ENCODE measurements at places on chromosomes 2 and 18. TPM values are rescaled to one million over a fixed set of nuclear protein-coding genes. Genes with fewer than 3 reads are reported as not detected.

Gene INSIG2
- 17.9 TPM for polyA plus RNA-seq

Gene CGREF1
- not detected for polyA plus RNA-seq

Gene OR6B3
- not detected for polyA plus RNA-seq

Gene PDE1A
- not detected for polyA plus RNA-seq

Gene BMP10
- not detected for polyA plus RNA-seq

Gene BCL11A
- 9.9 TPM for polyA plus RNA-seq

DNA sequence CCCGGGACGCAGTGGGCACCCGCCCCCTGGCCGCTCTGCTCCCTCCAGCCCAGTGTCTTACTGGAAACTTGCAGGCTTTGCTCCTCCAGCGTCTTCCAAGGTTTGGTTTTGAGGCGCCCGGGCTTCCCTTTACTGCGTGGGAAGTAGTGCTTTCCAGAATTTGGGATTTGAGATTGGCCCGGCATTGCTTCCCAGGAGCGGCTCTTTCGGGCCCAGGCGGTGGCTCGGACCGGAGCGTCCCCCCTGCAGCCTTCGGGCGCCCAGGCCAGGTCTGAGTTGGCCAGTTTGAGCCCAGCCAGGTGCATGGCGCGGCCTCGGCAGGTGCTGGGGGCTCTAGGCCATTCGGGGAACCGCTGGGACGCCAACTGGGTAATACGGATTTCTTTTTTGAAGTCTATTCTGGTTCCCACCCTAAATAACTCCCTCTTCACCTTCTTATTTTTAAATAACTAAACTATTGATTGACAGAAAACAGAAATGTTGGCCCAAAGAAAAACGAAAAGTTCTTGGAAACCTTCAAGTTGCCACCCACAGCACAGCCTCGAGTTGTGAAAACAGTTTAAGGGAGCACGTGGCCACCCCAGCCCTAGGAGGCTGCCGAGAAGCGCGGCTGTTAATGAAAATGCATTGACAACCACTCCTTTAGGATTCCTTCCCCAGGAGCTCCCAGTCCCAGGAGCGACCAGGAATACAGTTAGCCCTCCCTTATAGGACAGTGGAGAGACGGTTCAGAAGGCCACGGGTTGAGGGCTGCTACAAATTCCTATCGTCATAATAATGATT is 766 bp downstream of the SNTG2 start:
- H3K36me3 ChIP-seq, result no peaks in the 10 kb centered on the region
- DNase-seq, result no peak
- H3K27ac ChIP-seq, result no peak overlapping the region

DNA sequence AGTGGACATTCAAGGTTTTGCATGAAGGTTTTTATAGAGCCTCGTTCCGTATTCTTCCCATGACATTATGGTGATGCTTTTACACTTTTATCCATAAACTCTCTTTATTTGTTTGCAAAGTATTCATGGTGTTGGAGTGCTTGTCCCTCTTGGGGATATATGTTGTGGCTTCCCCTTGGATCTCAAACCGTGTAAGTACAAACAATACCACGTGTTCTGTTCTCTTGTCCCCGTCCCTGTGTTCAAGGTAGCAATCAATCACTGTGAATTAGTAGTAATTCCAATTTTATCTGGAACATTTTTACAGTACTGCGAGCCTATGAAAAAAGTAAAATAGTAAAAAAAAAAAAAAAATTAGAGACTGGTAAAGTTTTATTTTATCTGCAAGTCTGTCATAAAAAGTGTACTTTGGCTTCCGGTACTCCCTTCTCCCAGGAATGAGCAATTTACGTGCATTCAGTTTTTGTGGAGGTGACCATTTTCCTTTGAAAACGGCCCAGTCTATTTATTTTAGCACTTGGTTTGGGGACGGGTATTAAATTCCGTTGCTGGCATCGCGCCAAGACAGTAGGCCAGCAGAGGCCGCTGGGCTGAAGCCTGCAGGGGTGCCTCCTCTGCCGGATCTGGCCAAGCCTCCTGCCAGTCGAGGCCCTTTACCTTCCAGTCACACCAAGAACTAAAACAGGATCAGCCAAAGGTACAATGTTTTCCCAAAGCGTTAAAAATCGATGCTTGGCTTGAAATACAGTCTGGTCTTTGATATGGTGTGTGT is 175.7 kb downstream of the SOCS6 start:
- no peaks in the 10 kb centered on the region for H3K36me3 ChIP-seq
- H3K4me1 ChIP-seq, result no peaks in the 10 kb centered on the region
- DNase-seq, result no peak
- no peak overlapping the region for H3K27ac ChIP-seq
- no peaks in the 10 kb centered on the region for H3K27me3 ChIP-seq

GRCh38 chr2:195677884-195678283 is 20.9 kb downstream of the SLC39A10 start:
- no peak overlapping the region for H3K27ac ChIP-seq
- no peaks in the 10 kb centered on the region for H3K36me3 ChIP-seq
- H3K4me3 ChIP-seq, result no peak overlapping the region
- no peak for DNase-seq
- H3K27me3 ChIP-seq, result no peaks in the 10 kb centered on the region

GRCh38 chr18:39721712-39722111 is 2156.1 kb upstream of the CELF4 start:
- no peaks in the 10 kb centered on the region for H3K4me1 ChIP-seq
- no peak overlapping the region for H3K4me3 ChIP-seq
- no peaks in the 10 kb centered on the region for H3K36me3 ChIP-seq
- no peak overlapping the region for H3K27ac ChIP-seq
- no peak for DNase-seq

DNA sequence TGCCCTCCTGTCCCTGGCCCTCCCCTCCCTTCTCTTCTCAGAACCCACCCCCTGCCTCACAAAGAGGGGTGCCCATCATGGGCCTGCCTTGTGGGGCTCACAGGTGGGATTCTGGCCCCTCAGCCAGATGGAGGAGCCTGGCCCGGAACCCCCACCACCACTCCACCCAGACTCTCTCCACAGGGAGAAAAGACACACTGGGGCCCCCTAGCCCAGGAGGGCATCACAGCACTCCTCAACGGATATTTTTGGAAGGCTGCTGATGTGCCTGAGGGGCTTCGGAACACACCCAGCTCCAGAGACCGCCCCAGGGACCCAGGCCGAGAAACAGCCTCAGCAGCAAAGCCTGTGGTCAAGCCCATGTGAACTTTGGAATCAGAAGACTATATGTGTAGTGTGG is 9.9 kb downstream of the KCNIP3 start:
- H3K36me3 ChIP-seq, result no peaks in the 10 kb centered on the region
- no peak overlapping the region for H3K4me3 ChIP-seq
- no peaks in the 10 kb centered on the region for H3K27me3 ChIP-seq

DNA sequence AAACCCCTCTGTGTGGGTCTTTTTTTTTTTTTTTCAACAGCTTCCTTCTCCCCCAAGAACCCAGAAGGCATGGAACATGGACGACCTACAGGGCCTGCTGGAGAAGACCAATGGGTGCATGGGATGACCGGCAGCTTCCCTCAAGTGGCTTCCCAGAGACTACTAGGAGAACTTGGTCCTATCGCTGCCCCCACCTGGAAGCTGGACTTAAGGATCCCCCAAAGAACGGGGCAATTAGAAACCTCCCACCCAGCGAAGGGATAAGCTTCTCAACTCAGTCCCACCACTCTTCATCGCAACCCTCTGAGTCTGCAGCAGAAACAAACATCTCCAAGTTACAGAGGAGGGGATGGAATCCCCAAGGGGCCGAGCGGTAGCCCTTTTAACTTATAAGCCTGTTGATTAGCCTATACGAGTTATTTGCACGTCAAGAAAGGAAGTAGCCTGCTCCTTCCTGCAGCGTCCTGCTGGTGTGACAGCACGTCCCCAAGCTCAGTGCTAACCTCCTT is 1.4 kb downstream of the ACTR1B start:
- no peak for DNase-seq
- H3K36me3 ChIP-seq, result 0 out of 2 replicates have a peak, but pooled peaks cover 3% of the 10 kb centered on the region
- peak overlapping the region; percentile 96 for H3K27ac ChIP-seq
- H3K4me1 ChIP-seq, result no peaks in the 10 kb centered on the region

DNA sequence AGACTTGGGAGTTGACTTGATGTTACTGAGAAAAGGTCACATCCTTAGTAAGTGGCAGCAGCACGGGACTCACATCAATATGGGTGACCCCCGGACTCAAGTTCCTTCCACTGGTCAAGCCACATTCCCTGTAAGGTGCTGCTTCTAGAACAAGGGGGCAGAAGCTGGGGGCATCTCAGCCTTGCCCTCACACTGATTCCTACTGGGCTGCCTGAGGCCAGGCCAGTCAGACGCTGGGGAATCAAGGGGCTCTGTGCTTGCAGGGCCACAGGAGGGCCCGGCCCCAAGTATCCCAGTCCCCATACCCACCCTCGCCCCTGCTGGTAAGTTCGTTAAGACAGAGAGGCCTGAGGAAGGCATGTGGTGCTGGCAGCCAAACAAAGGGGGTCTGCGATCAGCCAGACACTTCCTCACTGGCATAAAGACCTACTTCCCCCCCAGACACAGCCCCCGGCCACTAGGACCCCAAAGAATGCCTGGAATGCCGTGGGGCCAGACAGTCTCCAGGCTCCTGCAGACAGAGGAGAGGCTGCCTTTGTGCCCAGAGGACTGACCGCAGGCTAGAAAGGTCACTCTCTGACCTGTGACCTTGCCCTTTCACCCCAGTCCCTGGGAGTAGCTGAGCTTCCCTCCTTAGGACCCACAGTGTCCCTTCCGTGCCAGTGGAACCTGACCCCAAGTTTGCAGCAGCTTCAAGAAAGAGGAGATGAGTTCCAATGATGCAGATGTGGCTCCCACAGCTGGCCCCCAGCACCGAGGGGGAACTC is 83.6 kb downstream of the HS1BP3 start:
- DNase-seq, result no peak
- H3K36me3 ChIP-seq, result no peaks in the 10 kb centered on the region
- peaks cover 8% of the 10 kb centered on the region for H3K4me1 ChIP-seq
- no peak overlapping the region for H3K27ac ChIP-seq
- H3K27me3 ChIP-seq, result peaks cover 1% of the 10 kb centered on the region

DNA sequence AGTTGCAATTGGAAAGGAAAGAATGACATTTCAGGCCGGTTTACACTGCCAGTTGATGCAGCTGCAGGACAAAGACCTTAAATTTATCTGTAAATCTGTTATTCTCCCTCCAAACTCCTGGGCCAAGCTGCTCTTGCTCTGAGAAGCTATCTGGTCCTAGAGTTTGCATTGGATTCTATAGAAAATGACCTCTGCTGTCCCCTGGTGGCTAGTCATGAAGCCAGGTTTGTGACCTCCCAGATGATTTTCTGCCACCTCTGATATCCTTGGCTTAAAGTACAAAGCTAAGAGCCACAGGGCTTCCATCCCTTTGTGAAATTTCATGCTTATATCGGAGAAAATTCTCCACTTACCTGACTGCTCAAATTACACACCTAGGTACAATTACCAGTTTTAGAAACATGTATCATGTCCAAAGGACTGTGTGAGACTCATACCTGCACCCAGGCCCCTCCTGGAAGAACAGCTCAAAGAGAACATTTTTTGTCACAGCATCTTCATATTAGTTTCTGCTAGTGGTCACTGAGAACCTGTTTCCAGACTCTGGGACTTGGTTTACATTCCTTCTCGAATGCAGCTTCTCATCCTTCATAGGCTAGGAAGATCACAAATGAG is 28.9 kb upstream of the IER3IP1 start:
- H3K36me3 ChIP-seq, result no peaks in the 10 kb centered on the region
- H3K27ac ChIP-seq, result no peak overlapping the region
- H3K4me1 ChIP-seq, result no peaks in the 10 kb centered on the region
- H3K27me3 ChIP-seq, result no peaks in the 10 kb centered on the region
- DNase-seq, result no peak
- no peak overlapping the region for H3K4me3 ChIP-seq

DNA sequence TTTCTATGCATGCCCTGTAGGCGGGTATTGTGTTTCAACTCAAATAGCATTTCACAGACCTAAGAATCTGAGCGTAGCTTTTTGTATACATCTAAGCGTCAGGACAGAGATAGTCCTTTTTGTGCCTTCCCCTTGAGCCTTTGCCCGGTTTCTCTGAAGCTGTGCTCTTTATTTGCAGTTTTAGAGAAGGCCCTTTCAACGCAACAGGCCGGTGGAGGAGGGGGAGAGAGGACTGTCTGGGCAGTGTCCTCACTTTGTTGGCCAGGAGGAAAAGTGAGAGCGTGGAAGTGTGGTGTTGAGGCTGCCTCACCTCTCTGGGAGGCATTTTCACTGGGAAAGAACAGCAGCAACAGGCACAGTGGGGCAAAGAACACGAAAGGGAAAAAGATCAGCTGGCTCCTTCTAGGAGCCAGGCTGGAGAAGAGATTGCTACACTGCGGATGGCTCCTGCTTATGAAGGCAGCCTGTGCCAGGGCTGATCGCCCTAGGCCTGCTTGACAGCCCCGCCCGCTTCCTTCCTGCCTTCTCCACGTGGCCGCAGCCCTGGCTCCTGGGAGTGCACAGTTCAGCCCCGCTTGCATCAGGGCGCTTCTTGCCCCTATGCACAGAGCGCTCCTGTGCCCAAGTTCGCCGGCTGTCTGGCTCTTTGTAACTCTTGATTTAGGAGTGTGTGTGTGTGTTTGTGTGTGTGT is 195.6 kb upstream of the POU3F3 start:
- no peaks in the 10 kb centered on the region for H3K4me1 ChIP-seq
- H3K27me3 ChIP-seq, result no peaks in the 10 kb centered on the region
- DNase-seq, result no peak
- no peak overlapping the region for H3K27ac ChIP-seq
- no peak overlapping the region for H3K4me3 ChIP-seq

- no peaks in the 10 kb centered on the region for H3K27me3 ChIP-seq
- no peak overlapping the region for H3K4me3 ChIP-seq
- no peaks in the 10 kb centered on the region for H3K36me3 ChIP-seq
- H3K4me1 ChIP-seq, result no peaks in the 10 kb centered on the region
Measured at GRCh38 chr2:149409506-149409905, 79.1 kb downstream of the LYPD6 start.

- DNase-seq, result no peak
- H3K27me3 ChIP-seq, result no peaks in the 10 kb centered on the region
- peaks cover 12% of the 10 kb centered on the region for H3K4me1 ChIP-seq
- H3K27ac ChIP-seq, result peak overlapping the region; percentile 40
- no peak overlapping the region for H3K4me3 ChIP-seq
Measured at GRCh38 chr2:75287624-75288316, 88.5 kb upstream of the TACR1 start.

DNA sequence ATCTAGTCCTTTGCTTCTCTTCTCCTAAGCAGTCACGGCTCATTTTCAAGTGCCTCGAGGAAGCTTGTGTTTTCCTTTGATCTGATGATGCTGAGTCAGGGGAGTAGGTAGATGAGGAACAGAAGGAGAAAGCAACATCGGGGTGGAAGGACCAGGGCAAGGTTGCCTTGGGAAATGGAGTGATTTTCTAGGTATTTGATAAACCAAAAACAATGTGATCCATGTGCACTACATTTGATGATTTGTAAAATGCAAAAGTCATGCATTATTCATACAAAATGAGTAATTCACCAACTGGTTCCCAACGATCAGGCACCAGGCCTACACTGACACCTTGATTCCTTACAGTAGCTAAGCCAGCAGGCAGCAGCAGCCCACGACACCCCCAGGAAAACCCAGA is 205.3 kb downstream of the ANAPC1 start:
- H3K27ac ChIP-seq, result no peak overlapping the region
- H3K36me3 ChIP-seq, result no peaks in the 10 kb centered on the region
- H3K27me3 ChIP-seq, result peaks cover 3% of the 10 kb centered on the region
- H3K4me3 ChIP-seq, result no peak overlapping the region
- DNase-seq, result no peak
- no peaks in the 10 kb centered on the region for H3K4me1 ChIP-seq

- no peaks in the 10 kb centered on the region for H3K27me3 ChIP-seq
- no peak for DNase-seq
- H3K36me3 ChIP-seq, result peaks cover 24% of the 10 kb centered on the region
- H3K27ac ChIP-seq, result no peak overlapping the region
Measured at GRCh38 chr2:85635636-85636035, 19.6 kb downstream of the USP39 start.

- H3K27me3 ChIP-seq, result no peaks in the 10 kb centered on the region
- peak within 1 kb of the TSS; percentile 96 for H3K27ac ChIP-seq
- H3K36me3 ChIP-seq, result peaks cover 7% of the 10 kb centered on the region
- peak within 1 kb of the TSS; percentile 95 for H3K4me3 ChIP-seq
- H3K4me1 ChIP-seq, result peaks cover 32% of the 10 kb centered on the region
- peak; percentile 67 for DNase-seq
Measured at GRCh38 chr2:113173542-113174375, at the start of gene PSD4. Gene PSD4 (plus strand): TSS chr2:113173971. CDS start chr2:113182457, 8,486 bp downstream.

Data from GM12878 (cell line).